Stimulated activated CD4-positive, alpha-beta T cell treated with anti-CD3 and anti-CD28 coated beads, Interleukin-15, amount 100 ng/mL, for 1 hour (primary cell): ENCODE measurements at places on chromosomes 3 and 15.

DNA sequence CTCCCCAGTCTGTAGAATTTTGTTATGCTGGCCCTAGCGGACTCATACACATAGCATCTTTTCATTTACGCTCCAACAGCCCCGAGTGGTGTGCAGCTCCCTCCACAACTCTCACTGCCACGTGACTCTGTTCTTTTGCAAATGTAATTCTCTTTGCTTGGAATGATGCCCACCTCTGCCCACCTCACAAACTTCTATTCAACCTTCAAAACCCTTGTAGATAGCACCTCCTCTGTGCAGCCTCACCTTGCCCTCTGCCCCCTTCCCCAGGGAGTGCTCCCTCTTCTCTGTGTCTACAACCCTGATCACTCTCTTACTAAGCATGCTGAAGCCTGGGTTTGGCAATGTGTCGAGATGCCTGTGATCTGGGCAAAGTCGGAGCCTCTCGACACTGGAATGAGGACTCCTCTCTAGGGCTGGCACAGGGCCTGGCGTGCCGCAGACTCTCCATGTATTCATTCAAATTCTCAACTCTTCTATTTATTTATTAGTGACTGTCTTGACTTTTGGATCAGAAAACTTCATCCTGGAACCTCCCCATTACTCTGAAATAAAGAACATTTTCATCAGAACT, 73.5 kb downstream of the MGLL start:
- no peak for DNase-seq

DNA sequence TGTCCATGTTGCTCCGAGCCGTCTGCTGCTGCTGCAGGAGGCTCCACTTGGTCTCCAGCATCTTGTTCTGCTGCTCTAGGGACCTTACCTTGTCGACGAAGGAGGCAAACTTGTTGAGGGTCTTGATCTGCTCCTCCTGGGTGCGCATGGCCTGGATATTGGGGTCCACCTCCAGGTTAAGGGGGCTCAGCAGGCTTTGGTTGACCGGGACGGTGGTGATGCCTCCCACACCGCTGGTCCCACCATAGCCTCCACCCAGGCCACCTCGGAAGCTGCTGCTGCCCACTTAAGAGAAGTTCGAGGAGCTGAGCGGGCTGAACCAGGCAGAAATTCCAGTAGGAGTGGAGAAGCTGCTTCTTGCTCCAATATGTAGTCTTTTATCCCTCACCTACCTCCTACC, 180.7 kb upstream of the SYNPR start:
- DNase-seq: no peak

- DNase-seq: no peak
Observed at GRCh38 chr3:4888913-4889846, 90.1 kb upstream of the BHLHE40 start.

GRCh38 chr15:39890621-39891020, 29.4 kb downstream of the GPR176 start:
- DNase-seq: no peak

DNA sequence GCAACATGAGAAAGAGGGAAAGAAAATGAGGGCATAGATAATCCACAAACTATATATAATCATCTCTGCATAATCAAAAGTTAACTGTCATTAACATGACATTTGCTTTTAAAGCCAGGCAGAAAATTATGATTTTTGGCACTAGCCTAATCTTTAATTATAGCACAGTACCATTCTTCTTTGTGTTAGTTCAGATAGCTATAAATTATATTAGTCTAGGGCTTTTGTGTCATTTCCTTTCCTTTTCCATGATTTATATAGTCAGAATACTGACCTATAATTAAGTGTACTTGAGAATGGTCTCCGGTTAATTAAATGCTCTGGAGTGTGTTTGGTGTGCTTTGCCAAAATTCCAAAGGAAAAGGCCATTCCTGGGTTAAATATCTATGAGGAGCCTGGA, 441.9 kb upstream of the THRB start:
- no peak for DNase-seq
